ENCODE measurements at places on chromosomes 11 and 22.

GRCh38 chr22:21000207-21000986, 1.5 kb downstream of the THAP7 start:
- DNase-seq, result no peak

GRCh38 chr22:29359469-29359868, 28.9 kb downstream of the AP1B1 start:
- no peak for DNase-seq

GRCh38 chr22:49899530-49899929, 18.7 kb downstream of the ALG12 start:
- no peak for DNase-seq

GRCh38 chr22:39802682-39803081, 90.9 kb downstream of the ENTHD1 start:
- DNase-seq, result no peak

GRCh38 chr11:17853280-17853679, 118.7 kb downstream of the KCNC1 start:
- no peak for DNase-seq

- no peak for DNase-seq
These were observed 107.8 kb downstream of the CD44 start for GRCh38 chr11:35246745-35247144.

Measured in H54 (cell line).